ENCODE measurements at places on chromosomes 12 and 14. TPM values are rescaled to one million over a fixed set of nuclear protein-coding genes. Genes with fewer than 3 reads are reported as not detected.

SMCO2 gene
- not detected for total RNA-seq

GLIPR1L1 gene
- not detected for total RNA-seq

BCL2L2 gene
- 48.2 TPM for total RNA-seq

DNA sequence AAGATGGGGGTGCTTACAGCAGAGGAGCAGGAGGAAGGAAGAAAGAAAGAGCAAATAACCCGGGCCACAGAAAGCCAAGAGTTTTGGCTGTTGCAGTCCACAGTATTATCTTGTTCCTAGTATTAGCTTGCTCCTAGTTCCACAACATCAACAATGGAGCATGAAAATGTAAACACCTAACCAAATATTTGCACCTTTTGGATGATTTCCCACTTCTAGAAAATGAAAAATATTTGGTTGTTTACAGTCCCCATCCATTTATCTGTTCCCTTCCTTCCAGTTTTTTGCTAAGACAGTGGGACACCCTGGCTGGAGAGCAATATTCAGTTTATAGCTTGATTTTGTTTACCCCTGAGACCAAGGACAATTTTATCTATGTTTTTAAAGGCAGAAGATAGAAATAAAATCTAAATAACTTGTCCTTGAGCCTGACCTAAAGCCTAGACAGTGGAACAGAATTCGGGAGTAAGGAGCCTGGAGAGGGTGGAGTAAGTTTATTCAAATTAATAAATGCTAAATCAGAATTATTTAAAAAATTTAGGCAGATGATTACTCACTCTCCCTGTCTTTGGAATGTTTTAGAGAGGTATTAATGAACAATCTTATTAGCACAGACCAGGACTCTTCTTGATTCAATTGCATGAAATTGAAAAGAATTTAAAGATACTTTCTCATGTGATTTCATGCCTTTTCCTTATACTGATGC lies 51.6 kb downstream of the RESF1 start:
- no peak overlapping the region for H3K27ac ChIP-seq
- DNase-seq: no peak
- no peaks in the 10 kb centered on the region for H3K27me3 ChIP-seq
- no peaks in the 10 kb centered on the region for H3K4me1 ChIP-seq
- H3K4me3 ChIP-seq: no peak overlapping the region

DNA sequence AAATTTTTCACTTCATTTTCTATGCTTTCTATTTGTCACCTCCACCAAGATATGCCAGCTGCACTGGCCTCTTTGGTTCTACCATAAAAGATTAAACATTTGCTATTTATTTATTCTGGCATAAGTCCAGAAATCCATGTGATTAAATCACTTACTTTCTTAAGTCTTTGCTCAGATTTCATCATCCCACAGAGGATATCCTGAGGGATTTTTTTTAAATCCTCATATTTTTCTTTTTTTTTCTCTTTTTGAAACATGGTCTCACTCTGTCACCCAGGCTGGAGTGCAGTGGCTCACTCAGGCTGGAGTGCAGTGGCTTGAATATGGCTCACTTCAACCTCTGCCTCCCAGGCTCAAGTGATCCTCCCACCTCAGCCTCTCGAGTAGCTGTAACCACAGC lies 645.4 kb upstream of the ATXN7L3B start:
- no peaks in the 10 kb centered on the region for H3K27me3 ChIP-seq
- no peak overlapping the region for H3K27ac ChIP-seq
- no peaks in the 10 kb centered on the region for H3K36me3 ChIP-seq
- no peak for DNase-seq
- H3K4me3 ChIP-seq: no peak overlapping the region
- H3K4me1 ChIP-seq: no peaks in the 10 kb centered on the region

Measured in breast epithelium (tissue), 4 donors.